ENCODE measurements at places on chromosomes 2 and 18.

DNA sequence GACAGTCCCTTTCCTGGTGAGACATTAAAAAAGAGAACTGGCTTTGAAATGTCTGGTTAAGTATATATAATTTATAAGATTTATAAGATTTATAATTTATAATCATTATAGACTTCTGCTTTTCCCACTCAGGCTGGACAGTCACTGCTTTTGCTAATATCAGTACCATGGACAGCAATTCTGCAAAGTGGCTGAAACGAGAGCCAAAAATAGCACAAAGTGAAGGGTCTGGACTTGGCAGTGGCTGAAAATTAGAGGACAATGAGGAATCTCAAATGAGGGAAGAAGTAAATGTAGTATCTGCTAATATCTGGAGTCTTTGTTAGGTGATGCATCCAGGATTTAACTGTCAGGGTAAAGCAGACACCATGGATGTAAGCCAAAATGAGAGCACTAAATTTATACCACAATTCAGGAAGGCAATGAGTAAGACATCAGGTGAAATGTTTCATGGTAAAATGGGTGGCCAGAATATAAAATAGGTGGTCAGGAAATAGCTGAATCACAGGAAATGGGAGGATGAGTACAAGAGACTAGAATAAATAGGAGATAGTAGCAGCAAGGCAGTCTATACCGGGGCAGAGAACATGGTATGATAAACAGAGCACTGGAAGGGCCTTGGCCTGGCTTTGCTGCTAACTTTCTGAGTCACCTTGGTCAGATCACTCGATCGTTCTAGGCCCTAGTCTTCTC, 39.6 kb upstream of the BOD1L2 start:
- no peak for DNase-seq

- DNase-seq: no peak
Observed at GRCh38 chr18:12052866-12053265, 40.8 kb upstream of the ANKRD62 start.

DNA sequence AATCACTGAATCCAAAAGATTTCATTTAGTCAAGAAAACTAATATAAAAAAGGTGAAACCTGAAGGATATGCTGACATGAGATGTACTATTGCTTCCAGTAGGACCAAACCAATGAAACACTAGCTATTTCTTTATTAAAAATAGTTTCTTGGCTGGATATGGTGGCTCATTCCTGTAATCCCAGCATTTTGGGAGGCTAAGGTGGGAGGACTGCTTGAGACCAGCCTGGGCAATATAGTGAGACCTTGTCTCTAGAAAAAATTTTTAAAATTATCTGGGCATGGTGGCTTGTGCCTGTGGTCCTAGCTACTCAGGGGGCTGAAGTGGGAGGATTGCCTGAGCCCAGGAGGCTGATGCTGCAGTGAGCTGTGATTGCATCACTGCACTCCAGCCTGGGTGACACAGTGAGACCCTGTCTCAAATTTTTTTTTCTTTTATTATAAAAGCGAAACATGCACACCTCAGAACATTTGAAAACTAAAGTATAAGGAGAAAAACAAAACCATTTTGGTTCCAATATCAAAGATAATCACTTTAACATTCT, 266.2 kb downstream of the TGIF1 start:
- no peak for DNase-seq

DNA sequence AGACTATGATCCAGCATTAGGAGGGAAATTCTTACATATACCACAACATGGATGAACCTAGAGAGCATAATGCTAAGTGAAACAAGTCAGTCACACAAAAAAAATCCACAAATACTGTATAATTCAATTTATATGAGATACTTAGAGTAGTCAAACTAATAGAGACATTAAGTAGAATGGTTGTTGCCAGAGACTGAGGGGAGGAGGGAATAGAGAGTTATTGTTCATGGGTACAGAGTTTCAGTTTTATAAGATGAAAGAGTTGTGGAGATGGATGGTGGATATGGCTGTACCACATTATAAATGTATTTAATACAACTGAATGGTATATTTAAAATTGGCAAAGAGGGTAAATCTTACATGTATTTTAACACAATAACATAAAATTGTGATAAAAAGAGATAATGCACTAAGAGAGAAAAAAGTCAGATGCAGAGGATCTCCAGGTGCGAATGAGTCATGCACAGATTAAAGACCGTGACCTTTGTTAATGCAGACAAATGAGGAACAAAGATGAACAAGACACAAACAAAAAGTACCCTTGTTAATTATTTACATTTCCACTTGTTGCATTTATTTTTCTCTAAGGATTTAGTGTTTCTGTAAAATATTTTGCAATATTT, 541.7 kb upstream of the MEX3C start:
- no peak for DNase-seq

Data from activated CD8-positive, alpha-beta memory T cell treated with anti-CD3 and anti-CD28 coated beads for 1 hour (primary cell).